DMS 273 treated with DMSO at 0.1 percent for 48 hours (cell line): ENCODE measurements at places on chromosomes 12 and 14.

- no peak for DNase-seq
Observed at GRCh38 chr12:40597133-40597532, 95.1 kb upstream of the CNTN1 start.

- DNase-seq = no peak
Observed at GRCh38 chr14:70886421-70887206, 20.6 kb upstream of the PCNX1 start.

DNA sequence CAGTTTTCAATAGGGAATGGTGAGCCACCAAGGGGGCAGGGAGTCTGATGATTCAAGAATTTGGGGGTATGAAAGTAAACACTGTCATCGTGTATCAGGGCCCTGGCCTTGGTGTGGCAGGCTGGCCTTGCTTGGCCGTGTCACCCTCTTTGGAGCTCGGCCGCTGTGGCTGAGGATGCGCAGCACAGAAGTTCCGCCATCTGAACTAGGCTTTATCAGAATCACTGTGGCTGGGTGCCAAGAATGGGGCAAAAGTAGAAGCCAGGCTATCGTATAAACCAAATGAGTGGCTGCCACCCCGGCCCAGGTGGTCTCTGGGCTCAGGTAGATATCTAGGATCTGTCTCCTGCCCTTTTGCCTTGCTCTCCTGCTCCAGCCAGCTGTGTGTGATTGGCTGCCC, 137.4 kb downstream of the PAPOLA start:
- no peak for DNase-seq

GRCh38 chr12:89309440-89309802, 42.9 kb downstream of the DUSP6 start:
- no peak for DNase-seq

DNA sequence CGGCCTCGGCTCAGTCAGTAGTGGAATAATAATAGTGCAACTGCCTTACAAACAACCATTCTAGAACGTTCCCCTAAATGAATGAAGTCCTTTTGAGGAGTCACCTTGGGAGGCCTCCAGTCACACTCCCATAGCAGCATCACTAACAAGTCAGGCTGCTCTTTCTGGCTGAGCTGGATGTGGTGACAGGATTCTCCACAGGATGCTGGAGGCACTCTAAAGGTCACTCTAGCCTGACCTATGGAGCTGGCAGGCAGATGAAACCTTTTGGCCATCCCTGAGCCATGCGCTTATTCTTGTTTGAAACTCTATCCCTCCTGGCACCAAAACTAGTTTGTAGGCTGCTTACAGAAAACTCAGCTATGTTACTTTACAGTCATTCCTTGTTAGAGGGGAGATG, 17.9 kb upstream of the TFCP2 start:
- DNase-seq = no peak

GRCh38 chr14:102945346-102946130, 23.1 kb downstream of the AMN start:
- DNase-seq = no peak

GRCh38 chr12:103727638-103728037, 113.4 kb downstream of the NT5DC3 start:
- DNase-seq = no peak

GRCh38 chr12:82069931-82070514, 288.2 kb downstream of the CCDC59 start:
- no peak for DNase-seq
